Mesendoderm (in vitro differentiated cells): ENCODE measurements at places on chromosomes 5 and 9.
A peak's percentile ranks its signal among the peaks of the same experiment; 100 is the strongest.

- peak; percentile 39 for DNase-seq
Observed at GRCh38 chr9:100670719-100671118, 92.8 kb downstream of the CAVIN4 start.

- no peak for DNase-seq
Observed at GRCh38 chr9:93186215-93186945, 2.4 kb downstream of the WNK2 start.

DNA sequence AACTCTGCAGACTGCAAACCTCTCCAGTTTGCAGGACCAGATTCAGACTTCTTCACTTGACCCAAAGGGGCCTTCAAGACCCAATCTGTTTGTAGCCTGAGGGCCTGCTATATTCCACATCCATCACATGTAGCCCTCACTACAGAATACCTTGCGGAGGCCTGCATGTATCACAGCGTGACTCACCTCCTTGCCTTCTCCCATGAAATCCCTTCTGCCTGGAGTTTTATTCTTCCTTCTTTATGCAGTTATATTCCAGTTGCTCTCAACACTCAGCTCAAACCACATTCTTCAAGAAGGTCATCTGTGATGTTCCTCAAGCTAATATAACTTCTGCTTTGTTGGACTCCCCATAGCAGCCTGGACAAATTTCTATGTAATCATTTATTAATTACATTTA lies 198.5 kb upstream of the PTGER4 start:
- no peak for DNase-seq

DNA sequence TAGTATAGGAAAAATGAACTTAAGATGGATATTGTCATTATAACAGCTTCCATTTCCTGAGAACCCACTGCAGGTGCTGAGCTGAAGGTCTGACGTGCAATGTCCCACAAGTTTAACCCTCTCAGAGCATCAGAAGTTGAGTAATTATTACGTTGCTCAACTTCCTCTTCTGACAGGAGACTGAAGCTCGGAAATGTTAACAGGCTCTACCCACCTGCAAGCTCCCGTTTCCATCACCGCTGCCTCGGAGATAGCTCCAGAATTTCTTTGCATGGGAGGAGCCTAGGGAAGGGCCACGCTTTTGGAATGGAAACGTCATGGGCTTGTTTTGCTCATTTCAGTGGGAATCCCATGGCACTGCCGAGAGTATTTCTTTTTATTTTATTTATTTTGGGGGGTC lies 1.0 kb upstream of the NTMT1 start:
- no peak for DNase-seq

- no peak for DNase-seq
Observed at GRCh38 chr9:100697339-100697738, 119.5 kb downstream of the CAVIN4 start.

DNA sequence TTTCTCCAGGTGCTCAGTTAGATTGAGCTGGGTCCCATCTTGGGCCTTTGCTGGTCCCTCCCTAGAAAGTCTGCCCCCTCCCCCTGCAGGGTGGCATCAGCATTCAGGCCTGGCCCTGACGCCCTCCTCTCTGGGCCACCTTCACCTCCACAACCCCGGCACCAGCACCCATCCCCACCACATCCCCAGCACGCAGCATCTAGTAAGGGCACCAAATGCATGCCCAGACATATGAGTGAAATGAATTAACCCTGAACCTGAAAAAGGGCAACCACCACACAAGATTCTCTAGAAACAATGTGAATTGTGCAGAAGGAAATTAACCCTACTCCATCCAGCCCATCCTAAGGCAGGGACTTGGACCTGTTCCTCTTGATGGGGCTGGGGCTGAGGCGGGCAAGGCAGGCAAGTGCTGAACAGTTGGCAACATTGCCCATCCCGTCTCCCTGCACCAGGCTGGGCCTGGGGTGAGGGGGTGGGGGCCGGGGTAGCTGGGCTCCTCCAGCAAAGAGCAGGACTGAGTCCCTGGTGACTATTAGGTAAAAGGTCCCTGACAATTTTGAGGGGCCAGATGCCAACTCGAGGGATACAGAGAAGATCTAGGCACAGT lies 125.9 kb downstream of the KCNIP1 start:
- no peak for DNase-seq

- peak; percentile 37 for DNase-seq
Observed at GRCh38 chr5:3324421-3325101, 271.1 kb upstream of the IRX1 start.

- no peak for DNase-seq
Observed at GRCh38 chr5:132501961-132502931, 11.7 kb upstream of the IRF1 start.

DNA sequence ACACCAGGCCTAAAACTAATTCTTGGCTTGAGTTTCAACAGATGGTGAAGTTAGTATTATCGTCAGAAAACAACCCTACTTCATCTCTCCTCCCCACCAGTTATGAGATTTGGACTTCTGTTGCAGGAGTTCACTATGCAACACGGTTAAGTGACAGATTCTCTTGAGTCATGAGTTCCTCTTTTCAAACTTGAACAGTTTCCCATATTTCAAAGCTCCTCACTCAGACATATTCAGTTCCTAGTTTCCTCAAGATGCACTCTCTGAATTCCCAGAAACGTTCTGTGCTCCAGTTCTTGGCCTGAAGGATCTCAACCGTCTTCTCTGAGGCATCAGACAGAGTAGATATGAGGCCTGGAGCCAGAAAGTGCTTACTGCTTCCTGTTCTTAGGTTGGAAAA lies 7.3 kb upstream of the PTGER4 start:
- no peak for DNase-seq

GRCh38 chr5:73793911-73794310 lies 167.9 kb downstream of the ARHGEF28 start:
- DNase-seq, result no peak

DNA sequence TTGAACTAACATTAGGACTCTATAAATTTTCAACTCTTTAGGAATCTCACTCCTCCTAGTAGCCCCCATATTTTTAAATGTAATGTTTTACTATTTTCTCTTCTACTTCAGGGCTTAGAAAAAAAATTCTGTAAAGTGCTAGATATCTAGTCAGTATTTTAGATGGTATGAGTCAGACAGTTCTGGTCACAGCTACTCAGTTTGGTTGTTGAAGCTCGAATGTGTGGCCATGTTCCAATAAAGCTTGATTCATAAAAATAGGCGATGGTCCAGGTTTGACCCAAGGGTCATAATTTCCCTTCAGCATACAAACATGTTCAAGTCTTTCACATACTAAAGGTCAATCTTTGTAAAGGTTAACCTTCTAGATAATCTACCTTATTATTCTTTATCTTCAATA lies 566.0 kb upstream of the CDH18 start:
- no peak for DNase-seq

GRCh38 chr5:53871775-53872174 lies 311.3 kb downstream of the NDUFS4 start:
- DNase-seq, result no peak

- no peak for DNase-seq
Observed at GRCh38 chr9:3403315-3403714, 122.5 kb downstream of the RFX3 start.

DNA sequence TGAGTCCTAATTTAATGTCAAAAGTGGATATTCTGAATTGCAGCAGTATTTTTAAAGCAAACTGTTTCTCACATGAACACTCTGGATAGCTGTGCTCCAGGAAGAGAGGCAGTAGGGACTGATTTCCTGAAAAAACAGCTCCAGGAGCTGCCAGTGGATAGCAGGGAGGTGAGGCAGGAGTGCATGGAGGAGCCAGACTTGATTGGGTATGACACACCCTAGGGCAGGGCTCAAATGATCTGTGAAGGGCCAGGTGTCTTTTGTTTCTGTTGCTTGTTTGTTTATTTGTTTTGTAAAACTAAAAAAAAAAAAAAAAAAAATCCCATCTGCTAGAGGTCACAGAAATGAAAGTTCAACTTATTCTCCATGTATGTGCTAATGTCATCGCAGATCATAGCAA lies 83.4 kb downstream of the ADRB2 start:
- DNase-seq, result no peak

GRCh38 chr5:172106511-172107356 lies 81.3 kb downstream of the STK10 start:
- DNase-seq, result peak; percentile 64

- no peak for DNase-seq
Observed at GRCh38 chr5:138736293-138736692, 16.9 kb upstream of the CTNNA1 start.
